Epithelial cell of alveolus of lung (primary cell): ENCODE measurements at places on chromosomes 6 and 20. TPM values are rescaled to one million over a fixed set of nuclear protein-coding genes. Genes with fewer than 3 reads are reported as not detected.

CLPSL2 gene
- total RNA-seq, result not detected in 2 replicates

ISM1 gene
- 0.08 and 0.26 TPM in 2 replicates for total RNA-seq

CD109 gene
- 14.1 and 34.9 TPM in 2 replicates for total RNA-seq

LKAAEAR1 gene
- not detected in 2 replicates for total RNA-seq

MAP3K5 gene
- total RNA-seq, result 12.2 and 21.2 TPM in 2 replicates

GFRA4 gene
- not detected in 2 replicates for total RNA-seq

MACROD2 gene
- total RNA-seq, result 0.39 and 0.96 TPM in 2 replicates

MYLK4 gene
- total RNA-seq, result 0.13 and 0.24 TPM in 2 replicates

AGPAT1 gene
- total RNA-seq, result 78.7 and 117 TPM in 2 replicates

IP6K3 gene
- total RNA-seq, result 1.2 and 6.6 TPM in 2 replicates

OTOR gene
- total RNA-seq, result not detected in 2 replicates

TREM2 gene
- not detected in 2 replicates for total RNA-seq

PLA2G7 gene
- total RNA-seq, result 0.13 TPM in 1 of 2 replicates, not detected in the other

VGLL2 gene
- total RNA-seq, result not detected in 2 replicates

PLCB1 gene
- total RNA-seq, result 4.9 and 7.0 TPM in 2 replicates

BEND6 gene
- total RNA-seq, result 4.1 and 5.3 TPM in 2 replicates

KIAA1755 gene
- 3.1 and 18.0 TPM in 2 replicates for total RNA-seq
